Cardiac muscle cell (in vitro differentiated cells and primary cell): ENCODE measurements at places on chromosomes 1 and 21. TPM values are rescaled to one million over a fixed set of nuclear protein-coding genes. Genes with fewer than 3 reads are reported as not detected.

- peak; percentile 66 for DNase-seq
Measured at GRCh38 chr1:41735631-41736260, 183.0 kb downstream of the HIVEP3 start.

DNA sequence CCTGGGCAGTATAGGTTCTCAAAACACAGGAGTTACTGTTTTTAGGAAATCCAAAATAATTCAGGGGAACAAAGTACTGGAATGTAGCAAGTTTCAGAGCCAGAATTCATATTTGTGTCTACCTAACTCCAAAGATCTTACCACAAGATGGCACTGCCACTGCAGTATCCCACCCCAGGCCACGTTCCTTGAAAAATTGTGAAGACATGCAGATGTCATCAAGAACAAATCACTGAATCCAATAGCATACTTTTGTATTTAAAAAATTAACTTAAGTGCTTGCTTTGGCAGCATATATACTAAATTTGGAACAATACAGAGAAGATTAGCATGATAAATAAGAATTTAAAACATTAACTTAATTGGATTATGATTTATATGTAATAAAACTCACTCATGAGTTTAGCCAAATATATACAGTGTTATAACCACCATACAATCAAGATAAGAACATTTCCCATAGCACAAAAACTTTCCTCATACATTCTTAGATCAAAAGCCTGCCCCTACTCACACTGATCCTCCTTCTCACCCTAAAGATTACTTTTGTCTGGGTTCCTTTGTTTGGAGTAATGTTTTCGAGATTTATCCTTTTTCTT is 209.9 kb downstream of the FAF1 start:
- peak; percentile 11 for DNase-seq

Gene RAP1GAP
- total RNA-seq = 4.1 and 7.4 TPM in 2 replicates

Gene ITGB2
- total RNA-seq = 0.25 and 0.57 TPM in 2 replicates

Gene VAV3
- 0.86 and 1.2 TPM in 2 replicates for total RNA-seq

Gene GSTM4
- total RNA-seq = 53.5 and 65.3 TPM in 2 replicates

DNA sequence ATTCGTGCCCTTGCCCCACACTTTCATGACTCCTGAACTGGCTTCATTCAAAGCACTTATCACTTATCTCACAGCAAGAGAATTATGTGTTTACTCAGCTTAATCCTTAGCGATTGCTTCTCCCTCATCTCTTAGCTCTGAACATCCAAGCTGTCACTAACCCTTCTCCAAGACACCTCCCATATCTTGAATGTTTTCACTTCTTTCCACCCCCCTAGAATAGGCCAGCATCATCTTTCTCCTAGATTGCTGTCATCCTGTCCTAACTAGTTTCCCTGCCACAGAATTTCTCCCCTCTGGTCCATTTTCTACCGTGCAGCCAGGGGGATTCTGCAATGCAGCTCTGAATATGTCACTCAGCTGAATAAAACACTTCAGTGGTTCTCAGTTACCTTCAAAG is 68.6 kb upstream of the SPATA6 start:
- no peak for DNase-seq

GRCh38 chr21:33023574-33024200 is 2.0 kb upstream of the OLIG2 start:
- no peak for DNase-seq

GRCh38 chr1:184114818-184115398 is 63.4 kb downstream of the TSEN15 start:
- DNase-seq = no peak

Gene CLDN17
- not detected in 2 replicates for total RNA-seq

- no peak for DNase-seq
Measured at GRCh38 chr1:70790232-70790923, 257.2 kb downstream of the PTGER3 start.

GRCh38 chr1:50620680-50621329 is 197.6 kb upstream of the DMRTA2 start:
- peak; percentile 33 for DNase-seq

- DNase-seq = no peak
Measured at GRCh38 chr21:28627261-28627660, 365.4 kb downstream of the LTN1 start.

Gene FNDC10
- total RNA-seq = 30.9 and 46.5 TPM in 2 replicates

DNA sequence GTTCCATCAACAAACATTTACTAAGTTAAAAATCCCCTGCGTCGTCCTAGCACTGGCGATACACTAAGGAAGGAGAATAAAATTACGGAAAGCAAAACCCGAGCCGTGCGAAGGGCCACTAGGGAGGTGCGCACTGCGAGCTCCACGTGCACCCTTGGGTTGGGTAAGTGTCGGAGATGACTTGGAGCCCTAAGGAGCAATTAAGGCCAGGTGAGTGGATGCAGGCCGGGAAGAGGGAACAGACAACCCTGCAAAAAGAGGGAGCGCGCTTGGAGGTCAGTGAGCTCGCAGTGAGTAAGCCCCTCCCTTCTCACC is 704 bp downstream of the WDR4 start:
- no peak for DNase-seq

GRCh38 chr1:209349363-209350308 is 233.9 kb upstream of the CAMK1G start:
- peak; percentile 43 for DNase-seq

DNA sequence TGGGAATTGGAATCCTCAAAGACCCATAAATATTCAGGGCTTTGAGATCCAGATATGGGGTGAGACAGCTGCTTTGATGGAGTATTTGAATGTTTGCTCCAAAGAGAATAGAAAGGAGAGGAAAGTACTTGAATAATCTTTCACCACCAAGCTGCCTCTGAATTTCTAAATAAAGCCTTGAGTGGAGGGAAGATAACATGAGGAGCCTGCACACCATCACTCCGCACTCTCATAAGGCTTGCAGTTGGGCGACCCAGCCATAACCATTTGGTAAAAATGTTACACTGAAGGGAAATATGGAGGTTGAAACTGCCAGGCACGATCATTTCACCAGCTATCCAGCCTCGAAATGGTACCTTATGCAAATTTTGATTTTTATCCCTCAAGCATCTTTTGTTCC is 38.4 kb downstream of the VCAM1 start:
- peak; percentile 92 for DNase-seq

DNA sequence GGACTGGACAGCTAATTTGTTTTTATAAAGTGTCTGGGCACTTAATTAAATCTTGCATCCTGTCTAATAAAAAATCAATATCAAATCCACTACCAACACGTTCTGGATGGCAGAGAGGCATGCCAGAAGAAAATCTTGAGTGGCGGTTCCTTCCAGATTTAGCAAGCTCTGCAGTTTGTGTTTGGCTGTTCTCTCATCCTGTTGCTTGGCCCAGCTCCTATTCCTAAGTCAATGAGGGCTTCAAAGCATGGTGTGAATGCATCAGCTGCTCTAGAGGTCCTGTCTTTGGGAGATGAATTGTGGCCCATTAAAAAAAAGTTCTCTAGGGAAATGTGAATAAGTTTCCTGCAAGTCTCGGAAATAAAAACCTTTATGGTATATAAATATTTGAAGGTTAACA is 90.3 kb downstream of the DISC1 start:
- no peak for DNase-seq

DNA sequence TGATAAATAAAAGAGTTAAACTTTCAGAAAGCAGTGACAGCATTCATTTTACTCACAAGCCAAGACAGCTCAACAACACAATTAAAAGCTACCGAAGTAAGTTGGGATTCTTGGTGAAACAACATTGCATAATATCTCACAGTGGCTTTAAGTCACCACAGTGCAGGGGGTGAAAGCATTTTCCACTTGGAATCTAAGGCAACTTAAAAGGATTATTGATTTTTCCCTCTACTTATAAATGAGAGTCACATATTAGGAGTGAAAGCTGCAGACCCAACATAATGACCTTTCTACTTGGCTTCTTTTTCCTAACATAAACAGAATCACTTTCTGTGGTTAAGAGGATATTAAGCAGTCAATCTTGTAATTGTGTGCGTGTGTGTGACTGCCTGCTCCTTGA is 536.6 kb upstream of the CXADR start:
- no peak for DNase-seq

- DNase-seq = no peak
Measured at GRCh38 chr1:81020506-81020905, 780.2 kb upstream of the ADGRL2 start.
